ENCODE measurements at places on chromosomes 6 and 20.

DNA sequence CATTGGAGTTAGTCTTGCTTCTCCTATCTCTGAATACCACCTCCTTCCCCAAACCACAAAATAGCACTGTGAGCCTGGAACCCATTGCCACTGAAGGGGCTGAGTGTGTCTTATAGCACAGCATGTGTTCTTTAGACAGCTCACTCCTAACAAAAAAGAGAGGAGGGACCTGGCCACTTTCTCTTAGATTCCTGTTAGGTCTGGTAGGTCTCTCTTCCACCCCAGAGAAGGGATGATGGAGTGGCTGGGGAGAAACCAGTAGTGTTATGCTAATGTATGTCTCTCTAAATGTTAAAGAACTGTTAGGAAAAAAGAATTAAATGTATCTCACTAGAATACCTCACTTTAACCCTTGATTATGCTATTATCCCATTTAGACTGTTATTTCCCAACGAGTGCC, 340.3 kb downstream of the EPHA7 start:
- DNase-seq, result no peak

DNA sequence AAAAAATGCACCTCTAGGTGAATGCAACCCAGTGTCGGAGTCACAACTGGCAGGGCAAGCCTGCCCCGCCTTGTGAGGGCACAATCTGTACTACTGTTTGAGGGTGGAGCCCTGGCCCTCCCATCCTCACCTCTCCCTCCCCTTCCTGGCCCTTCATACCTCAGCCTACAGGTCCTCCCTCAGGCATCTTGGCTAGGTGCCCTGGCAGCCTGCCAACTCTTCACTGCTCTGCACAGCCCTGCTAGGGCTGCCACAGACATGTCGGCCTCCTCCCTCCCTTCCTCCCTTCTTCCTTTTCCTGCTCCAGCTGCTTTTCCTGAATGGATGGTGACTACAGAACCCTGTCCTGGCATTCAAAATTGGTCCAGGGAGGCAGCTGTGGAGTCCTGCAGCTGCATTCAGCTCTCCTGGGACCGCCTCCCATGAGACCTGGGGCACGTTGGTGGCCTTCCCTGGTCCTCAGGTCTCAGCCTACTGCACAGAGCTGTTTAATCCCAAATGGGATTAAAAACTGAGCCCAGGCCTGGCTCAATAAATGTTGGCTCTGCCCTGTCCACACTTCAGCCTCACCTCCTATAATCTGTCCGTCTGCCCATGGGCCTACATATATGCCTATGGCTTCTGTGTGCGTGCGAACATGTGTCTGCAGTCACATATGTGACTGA, 52.7 kb downstream of the CDH22 start:
- peak; percentile 38 for DNase-seq

DNA sequence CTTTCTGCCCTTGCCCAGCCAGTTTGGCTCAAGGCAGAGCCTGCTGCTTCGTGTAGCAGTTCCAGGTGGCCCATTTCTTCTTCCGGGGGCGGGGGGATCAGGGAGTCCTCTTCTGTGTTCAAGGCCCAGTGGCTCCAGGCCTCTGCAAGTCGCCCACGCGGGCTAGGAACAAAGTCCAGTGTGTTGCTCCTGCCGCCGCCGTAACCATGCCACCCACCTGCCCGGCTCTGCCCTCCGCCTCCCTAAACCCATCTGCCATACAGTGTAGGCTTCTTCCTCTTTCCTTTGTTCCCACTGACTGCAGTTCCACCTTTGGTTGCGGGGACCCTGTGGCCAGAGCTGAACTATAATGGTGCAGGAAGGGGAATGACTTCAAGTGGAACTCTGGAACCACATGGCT, 43.9 kb upstream of the SRF start:
- DNase-seq, result no peak

DNA sequence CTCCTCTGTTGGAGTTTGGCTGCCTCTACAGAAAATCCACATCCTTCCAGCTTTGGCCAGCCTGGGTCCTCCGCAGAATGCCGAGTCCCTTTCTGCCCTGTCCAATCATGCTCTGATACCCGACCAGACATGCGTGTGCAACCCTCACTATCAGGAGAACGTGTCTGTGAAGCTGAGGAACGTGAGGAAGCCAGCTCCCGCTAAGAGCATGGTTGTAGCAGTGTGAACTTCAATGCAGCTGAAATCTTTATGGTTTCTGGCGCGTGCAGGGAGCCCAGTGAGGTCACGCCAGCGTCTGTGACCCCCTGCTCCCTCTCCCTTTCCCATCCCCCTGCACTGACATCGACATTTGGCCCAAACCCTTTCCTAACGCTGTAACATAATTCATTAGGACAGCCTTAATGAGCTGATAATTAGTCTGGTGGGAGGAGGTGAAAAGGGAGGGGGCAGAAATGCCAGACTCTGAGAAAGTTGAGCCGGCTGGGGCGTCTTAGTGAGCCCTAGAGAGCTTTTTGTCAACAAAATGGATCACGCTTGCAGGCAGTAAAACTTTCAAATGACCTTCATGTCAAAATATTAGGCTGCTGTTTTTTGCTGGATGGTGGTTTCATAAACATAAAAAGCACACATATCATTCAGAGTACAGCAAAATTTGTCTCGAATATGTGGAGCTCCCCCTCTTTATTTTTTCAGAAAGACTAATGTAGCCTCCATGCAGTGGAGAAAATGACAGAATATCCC, 423.3 kb downstream of the QKI start:
- DNase-seq, result no peak

GRCh38 chr6:148479497-148479896, 136.9 kb downstream of the SASH1 start:
- DNase-seq, result no peak

DNA sequence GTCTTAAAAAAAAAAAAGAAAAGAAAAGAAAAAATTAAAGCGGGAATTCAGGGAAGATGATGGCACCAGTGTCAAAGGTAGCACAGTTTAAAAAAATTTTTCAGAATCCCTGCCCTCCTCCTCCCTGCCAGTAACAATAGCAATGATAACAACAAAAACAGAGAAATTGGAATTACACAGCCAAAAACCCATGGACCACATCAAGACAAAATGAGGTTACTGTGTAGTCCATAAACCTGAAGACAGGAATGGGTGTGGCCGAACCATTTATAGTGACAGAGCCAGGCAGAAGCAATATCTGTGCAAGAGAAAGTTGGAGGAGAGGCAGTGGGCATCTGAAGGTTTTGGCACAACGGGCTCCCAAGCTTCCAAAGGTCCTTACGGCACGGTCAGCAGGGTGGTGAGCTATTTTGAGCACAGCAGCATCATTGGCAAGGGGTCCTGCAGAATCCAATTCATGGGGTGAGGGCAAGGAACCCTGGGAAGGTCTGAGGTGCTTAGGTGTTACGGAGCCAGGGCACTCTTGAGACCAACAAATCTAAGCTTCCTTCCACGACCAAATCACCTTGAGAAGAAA, 202.3 kb downstream of the GMPR start:
- DNase-seq, result no peak

- no peak for DNase-seq
These were observed 109.9 kb upstream of the HEY2 start for GRCh38 chr6:125639466-125640020.

DNA sequence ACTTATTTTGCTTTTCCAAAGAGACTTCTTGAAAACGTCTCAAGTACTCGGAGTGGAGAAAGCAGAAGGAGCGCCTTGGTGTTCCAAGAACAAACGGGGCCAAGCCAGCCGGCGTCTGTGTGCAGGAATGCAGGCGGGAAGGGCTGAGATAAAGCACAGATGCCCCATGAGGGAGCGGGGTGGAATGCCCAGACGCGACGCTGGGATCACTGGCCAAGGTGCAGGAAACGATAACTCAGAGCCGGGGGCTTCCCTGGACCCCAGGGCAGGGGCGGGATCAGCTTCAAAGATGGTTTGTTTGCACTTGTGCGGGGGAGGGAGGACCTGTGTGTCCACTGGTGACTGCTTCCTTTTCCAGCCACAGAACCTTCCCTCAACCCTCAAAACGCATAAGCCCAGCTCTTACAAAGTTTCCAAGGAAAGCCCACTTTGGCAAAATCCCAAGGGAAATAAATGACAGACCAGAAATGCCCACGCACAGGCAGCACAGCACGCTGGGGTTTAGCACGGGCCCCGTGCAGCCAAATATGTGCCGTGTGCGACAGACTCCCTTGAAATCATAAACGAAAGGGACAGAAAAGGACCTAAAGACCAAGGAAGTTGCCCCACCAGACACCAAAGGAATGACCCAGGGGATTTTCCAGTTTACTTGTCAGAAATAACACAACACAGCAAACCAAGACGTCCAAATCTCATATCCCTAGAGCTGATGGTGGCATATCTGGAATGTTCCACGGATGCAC, 113.9 kb downstream of the NFATC2 start:
- peak; percentile 77 for DNase-seq

GRCh38 chr6:135393289-135393688, 104.3 kb downstream of the AHI1 start:
- DNase-seq, result no peak

DNA sequence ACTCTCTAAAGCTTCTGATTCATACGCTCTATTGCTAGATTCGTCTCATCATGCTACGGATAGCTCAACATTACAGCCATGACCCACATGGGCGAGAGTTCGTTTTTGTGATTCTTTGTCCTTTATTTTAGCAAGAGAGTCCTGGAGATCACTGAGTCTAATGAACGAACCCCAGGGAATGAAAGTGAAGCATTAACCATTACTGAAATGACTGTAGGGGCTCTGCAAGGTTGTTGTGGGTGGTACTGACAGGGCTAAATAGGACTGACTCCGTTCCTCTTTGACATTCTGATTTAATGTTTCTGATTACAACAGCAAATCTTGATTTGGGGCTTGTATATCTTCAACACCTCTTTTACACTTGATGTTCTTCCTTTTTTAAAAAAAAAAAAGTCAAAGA, 13.7 kb upstream of the RTF2 start:
- DNase-seq, result no peak

- no peak for DNase-seq
These were observed 41.7 kb downstream of the PMEPA1 start for GRCh38 chr20:57667924-57668782.

GRCh38 chr6:106119546-106119945, 33.4 kb downstream of the PRDM1 start:
- no peak for DNase-seq

DNA sequence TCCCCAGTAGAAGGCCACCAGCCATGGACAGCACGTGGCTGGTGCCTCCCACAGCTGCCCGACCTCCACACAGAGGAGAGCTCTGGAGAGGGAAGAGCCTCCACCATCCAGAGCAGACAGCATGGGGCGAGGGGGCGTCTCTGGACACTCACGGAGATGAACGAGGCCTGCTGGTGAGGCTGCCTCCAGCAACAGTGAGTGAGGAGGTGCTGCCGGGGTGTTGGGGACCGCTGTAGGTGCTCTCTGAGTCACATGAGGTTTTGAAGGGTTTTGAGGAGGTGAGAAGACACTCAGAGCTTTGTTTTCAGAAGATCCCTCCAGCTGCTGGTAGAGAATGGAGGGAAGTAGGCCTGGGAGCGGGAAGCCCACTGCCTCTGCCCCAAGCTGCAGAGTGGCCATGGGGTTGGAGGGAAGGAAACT, 65.6 kb downstream of the THBS2 start:
- no peak for DNase-seq

DNA sequence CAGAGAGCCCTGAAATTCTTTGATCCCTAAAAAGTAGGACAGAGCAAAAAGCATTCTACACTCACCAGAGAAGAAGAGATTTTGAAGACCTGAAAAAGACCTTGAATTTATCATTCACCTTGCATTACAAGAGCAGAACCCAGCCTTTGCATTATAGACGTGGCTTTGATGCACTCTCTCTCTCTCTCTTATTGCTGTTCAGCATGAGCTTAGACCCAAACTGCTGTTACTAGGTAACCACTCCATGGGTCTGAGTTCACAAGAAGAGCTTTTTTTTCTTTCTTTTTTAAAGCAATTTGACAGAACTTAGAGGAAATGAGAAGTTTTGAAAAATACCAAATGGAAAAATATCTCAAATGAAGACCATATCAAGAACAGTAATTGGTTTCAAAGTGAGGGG, 44.4 kb downstream of the COL9A1 start:
- no peak for DNase-seq

GRCh38 chr6:3865463-3865862, 16.3 kb downstream of the FAM50B start:
- no peak for DNase-seq

GRCh38 chr20:57696401-57696961, 13.3 kb downstream of the PMEPA1 start:
- DNase-seq, result no peak

GRCh38 chr6:124033501-124033900, 229.8 kb downstream of the NKAIN2 start:
- DNase-seq, result no peak

GRCh38 chr6:46465294-46466165, 25.7 kb downstream of the RCAN2 start:
- DNase-seq, result no peak

DNA sequence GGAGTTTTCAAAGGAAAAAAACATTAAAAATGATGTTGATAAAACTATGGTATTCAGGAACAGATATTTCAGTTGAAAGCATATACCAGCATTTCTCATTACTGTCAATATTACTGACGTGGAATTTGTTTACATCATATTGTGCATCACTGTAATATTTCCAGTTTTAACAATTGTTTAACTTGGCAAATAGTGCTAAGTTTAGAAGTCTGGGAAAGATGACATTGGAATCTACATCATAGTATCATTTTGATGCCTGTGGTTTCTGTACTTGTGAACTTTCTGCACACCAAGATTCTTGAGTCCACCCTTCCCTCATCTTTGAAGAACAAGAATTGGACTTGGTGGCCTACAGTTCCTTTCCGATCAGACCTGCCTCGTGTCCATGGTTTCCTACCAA, 98.1 kb downstream of the RALGAPA2 start:
- DNase-seq, result no peak

GRCh38 chr20:21049305-21049828, 56.8 kb downstream of the LINC00237 start:
- no peak for DNase-seq

- peak; percentile 65 for DNase-seq
These were observed 14.3 kb upstream of the SPAG4 start for GRCh38 chr20:35600993-35601973.

DNA sequence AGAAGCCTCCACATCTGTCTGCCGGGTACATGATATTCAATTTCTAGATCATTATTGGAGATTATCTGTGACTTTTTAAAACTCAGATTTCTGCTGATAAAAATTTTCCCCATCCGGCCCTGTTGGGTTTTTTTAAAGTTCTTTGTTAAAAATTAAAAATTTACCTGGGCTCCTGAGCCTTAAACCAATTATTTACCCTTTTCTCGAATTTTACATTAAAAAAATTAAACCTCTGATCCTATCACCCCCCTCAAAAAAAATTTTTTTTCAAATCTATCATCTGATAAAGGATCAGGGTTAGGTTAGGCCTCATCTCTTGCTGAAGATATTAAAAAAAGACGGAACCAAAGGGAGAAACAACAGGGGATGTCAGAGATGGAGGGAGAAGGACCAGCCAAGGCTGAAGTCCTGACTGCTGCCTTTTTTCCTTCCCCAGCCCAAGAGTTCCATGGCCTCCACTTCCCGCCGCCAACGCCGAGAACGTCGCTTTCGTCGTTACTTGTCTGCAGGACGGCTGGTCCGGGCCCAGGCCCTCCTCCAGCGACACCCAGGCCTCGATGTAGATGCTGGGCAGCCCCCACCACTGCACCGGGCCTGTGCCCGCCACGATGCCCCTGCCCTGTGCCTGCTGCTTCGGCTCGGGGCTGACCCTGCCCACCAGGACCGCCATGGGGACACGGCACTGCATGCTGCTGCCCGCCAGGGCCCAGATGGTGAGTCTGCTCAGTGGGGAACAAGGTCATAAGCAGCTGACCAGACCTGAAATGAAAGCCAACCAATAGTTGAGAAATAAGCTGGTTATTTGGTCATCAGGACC, 527 bp downstream of the NFKBIL1 start:
- DNase-seq, result no peak

- no peak for DNase-seq
These were observed 155.7 kb downstream of the RIMS1 start for GRCh38 chr6:72042088-72042487.

All from amniotic epithelial cell (primary cell).